ENCODE measurements at places on chromosomes 6 and 20.

DNA sequence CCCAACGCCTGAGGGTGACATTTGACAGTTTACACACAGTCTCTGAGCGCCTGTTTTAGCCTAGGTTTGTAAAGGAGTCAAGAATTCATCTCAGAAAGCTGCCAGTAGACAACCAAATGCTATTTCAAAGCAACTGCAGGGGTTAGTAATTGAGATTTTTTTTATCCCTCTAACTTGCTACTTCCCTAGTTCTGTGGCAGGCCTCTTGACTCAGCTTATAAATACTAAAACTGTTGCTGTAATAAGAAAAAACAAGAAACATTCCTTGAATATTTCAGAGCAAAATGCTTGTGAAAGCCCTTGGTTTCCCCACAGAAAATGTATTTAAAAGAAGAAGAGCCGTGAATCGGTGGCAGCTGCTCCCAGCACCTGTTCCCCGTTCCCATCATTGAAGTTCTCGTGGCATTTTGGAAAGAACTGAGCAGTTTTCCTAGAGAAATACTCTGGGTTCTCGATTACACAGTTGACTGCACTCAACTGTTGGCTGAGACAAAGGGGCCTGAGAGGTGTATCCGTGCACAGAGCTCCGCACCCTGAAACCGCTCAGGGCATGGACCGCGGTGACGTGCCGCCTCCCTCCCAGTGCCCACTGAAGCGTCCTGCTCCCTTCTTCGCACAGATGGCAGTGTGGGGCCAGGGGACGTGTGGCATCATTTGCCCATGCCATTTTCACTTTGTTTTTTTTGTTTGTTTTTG, 20.9 kb downstream of the DLL1 start:
- DNase-seq: no peak

DNA sequence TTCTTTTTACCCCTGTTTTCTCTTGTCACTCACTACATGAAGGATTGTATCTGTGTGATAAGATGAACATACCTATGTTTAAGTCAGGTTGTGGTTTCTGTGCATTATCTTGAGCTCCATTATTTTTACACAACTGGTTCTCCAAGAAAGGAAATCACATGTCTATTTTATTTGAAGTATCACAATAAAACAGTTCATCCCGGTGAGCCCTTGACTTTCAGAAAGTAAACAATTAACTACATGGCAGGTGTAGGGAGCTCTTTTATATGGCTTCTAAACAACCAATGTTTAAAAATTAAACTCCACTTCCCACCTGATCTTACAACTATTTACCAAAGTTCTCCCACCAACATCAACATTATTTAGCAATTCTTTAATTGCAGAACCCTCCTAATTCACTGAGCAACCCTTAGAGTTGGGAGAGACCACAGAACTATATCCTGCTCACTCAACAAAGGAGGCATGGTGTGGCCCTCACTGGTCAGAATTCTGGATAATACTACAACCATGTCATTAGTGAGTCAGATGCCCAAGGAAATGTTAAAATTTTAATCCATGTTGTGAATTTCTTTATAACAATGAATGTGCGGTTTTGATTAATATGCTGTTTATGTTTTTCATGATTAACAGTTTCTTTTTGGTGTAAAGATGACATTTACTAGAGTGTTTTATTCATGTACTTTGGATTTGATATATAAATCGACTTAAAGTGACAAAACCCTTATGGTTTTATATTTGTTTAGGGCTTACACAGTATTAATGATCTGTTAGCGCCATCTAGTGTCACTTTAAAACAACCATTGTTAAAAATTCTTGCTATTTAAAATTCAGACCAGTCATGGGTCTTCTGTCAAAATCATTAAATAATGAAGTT, 50.0 kb upstream of the SCGN start:
- no peak for DNase-seq

GRCh38 chr20:61125546-61126180, 126.4 kb upstream of the CDH4 start:
- no peak for DNase-seq

DNA sequence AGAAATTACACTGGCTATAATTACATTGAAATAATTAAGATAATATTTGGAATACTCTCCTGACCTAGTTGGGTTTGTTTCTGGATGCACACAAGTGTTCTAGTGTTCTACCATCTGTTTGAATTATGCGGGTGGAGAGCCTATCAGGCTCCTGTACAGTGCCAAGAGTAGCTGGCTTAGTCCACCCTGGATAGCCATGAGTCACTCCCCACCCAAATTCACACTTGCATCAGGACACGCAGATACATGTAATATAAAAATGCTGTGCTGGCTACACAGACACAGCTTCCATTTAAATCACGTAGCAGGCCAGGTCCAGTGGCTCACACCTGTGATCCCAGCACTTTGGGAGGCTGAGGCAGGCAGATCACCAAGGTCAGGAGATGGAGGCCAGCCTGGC, 686.2 kb upstream of the SLC35B3 start:
- DNase-seq: no peak

DNA sequence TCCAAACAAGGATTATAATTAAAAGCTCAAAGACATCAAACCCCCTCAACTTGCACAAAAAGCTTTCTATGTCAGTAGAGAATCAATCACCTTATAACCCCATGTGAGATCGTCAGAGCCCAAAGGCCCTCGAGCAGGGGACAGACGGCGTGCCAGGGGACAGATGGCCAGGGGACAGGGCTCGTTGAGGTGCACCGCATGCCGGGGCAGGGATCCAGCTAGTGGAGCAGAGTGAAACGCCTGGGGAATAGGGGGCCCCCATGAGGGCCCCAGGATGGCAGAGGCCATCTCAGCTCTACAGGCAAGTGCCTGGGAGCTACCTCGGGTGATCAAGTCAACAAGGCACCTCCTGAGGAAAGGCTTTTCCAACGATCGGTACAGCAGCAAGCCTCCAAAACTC, 28.6 kb downstream of the DIDO1 start:
- DNase-seq: no peak

DNA sequence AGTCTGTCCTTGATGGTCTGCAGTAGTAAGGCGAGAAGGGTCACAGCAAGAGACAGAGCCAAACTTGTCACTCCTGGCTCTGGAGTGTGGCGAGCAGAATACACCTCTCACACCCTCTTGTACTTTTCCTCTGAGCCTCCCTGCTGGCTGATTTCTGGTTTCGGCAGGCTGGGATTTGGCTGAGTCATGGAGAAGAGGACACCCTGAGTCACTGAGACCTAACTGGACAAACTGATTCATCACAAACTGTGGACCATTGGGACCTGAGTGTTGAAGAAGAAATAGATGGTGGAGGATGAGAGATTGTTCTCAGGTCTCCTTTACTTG, 101.7 kb downstream of the F13A1 start:
- no peak for DNase-seq

- no peak for DNase-seq
These were observed 275.8 kb upstream of the SULF2 start for GRCh38 chr20:48060841-48061720.

DNA sequence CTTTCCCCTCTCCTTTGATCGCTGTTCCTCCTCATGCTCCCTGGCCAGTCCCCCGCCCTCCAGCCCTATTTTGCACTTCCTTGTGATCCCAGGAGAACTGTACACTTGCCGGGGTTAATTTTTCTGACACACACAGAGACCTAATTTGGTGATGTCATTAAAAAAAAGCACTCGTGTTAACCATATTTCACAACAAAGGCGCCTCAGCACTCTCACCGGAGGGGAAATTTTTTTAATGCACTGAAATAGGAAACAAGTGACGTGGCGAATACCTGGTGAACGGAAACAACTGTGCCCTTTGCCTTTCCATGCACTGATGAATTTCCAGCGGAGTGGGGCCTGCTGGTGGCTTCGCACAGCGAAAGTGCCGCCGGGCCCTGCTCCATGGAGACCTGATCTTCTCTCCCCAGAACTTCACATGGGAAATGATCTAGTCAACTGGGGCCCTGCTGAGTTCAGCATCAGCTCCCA, 53.9 kb upstream of the TAGAP start:
- peak; percentile 53 for DNase-seq

DNA sequence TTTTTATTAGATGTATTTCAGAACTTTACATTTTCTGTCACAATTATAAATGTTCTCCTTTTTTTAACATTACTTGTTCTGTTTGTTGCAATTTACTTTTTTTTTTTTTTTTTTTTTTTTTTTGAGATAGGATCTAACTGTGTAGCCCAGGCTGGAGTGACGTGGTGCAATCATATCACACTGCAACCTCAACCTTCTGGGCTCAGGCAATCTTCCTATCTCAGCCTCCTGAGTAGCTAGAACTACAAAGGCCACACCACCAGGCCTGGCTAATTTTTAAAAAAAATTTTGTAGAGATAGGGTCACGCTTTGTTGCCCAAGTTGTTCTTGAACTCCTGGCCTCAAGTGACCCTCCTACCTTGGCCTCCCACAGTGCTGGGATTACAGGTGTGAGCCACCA, 15.1 kb upstream of the MBOAT1 start:
- DNase-seq: no peak

DNA sequence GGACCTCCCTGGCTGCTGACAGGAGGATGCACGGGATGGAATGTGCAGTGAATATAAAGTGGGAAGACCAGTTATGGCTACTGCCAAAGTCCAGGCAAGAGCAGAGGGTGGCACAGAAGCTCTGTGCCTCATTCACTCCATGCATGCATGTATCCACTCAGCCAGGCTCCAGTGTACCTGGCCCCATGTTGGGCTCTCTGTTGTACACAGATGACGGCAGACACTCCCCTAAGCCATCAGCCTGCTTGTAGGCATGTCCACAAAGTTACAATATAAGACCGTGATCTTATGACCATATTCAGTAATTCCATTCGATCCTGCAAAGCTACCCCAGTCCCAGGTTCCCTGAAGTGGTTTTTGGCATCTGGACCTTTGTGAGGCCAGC, 116.8 kb downstream of the PREX1 start:
- no peak for DNase-seq

GRCh38 chr6:106257195-106257594, 68.4 kb downstream of the ATG5 start:
- DNase-seq: no peak

GRCh38 chr6:33373960-33374910, 17.4 kb upstream of the KIFC1 start:
- no peak for DNase-seq

DNA sequence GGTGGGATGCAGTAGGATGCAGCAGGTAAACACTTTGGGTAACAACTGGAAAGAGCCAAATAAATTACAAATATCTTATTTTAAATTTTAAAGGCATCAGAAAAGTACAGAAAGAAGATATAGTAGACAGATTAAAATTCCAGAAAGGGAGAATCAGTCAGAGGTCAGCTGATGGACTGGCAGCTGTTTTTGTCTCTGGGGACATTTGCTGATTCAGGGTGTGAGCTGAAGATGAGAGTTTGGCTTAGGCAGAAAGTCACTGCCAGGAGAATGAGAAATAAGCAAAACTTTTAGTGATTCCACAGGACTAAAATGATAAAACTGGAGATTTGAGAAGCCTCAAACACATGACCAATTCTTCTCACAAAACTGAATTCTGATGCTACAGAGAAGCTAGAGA, 39.5 kb downstream of the AHI1 start:
- no peak for DNase-seq

DNA sequence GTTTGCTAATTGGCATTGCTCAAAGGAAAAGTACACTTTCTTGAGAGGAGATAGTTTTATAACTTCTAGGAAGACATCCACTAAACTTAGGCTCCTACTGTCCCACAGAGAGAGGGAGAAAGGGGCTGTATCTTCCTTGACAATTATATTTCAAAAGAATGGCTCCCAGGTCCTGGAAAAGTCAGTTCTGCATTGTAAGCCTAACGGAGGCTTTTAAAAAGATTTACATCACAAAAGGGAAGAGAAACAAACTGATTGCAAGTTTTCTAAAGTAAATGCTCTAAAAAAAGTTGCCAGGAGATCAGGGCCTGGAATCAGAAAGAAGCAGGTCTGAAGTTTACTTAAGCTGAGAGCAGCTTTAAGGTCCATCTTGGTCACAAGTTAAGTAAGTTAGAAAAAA, 839.5 kb downstream of the FRK start:
- no peak for DNase-seq

- no peak for DNase-seq
These were observed 68.0 kb downstream of the TMEM170B start for GRCh38 chr6:11605507-11605905.

GRCh38 chr20:23254505-23254904, 96.1 kb upstream of the NXT1 start:
- no peak for DNase-seq

Data from activated CD4-positive, CD25-positive, alpha-beta regulatory T cell treated with anti-CD3 and anti-CD28 coated beads, Interleukin-2, amount 50 U/mL, for 72 hours (primary cell).